ENCODE measurements at places on chromosomes 4 and X.

- DNase-seq, result no peak
Measured at GRCh38 chrX:124679199-124679598, 332.8 kb downstream of the SH2D1A start.

GRCh38 chr4:34202154-34202553, 2042.2 kb downstream of the ARAP2 start:
- no peak for DNase-seq

DNA sequence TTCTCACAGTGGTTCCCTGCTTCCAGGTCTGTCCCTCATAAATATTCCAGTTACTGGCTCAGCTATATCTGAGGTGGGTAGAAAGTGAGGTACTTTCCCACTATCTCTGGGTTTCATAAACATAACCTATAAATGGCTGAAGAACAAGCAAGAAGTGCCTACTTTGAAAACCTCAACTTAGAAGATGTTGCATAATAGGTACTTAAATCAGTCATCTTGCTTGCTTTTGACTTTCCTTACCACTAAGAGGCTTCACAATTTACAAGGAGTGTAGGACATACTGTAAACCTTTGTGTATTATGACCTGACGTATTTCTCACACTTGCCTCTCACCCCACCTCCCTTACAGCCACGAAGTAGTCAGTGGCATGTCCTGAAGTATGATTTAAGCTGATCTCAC, 145.9 kb downstream of the PCDH19 start:
- no peak for DNase-seq

GRCh38 chrX:70183091-70183490, 5.8 kb downstream of the DGAT2L6 start:
- DNase-seq, result no peak

DNA sequence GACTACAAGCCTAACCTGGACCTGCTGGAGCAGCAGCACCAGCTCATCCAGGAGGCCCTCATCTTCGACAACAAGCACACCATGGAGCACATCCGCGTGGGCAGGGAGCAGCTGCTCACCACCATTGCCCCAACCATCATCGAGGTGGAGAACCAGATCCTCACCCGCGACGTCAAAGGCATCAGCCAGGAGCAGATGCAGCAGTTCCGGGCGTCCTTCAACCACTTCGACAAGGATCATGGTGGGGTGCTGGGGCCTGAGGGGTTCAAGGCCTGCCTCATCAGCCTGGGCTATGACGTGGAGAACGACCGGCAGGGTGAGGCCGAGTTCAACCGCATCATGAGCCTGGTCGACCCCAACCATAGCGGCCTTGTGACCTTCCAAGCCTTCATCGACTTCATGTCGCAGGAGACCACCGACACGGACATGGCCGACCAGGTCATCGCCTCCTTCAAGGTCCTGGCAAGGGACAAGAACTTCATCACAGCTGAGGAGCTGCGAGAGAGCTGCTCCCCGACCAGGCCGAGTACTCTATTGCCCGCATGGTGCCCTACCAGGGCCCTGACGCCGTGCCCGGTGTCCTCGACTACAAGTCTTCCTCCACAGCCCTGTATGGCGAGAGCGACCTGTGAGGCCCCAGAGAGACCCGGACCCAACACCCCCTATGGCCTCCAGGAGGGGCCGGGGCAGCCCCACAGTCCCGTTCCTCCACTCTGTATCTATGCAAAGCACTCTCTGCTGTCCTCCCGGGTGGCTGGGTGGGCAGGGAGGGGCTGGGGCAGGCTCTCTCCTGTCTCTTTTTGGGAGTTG, 486.2 kb downstream of the TRAM1L1 start:
- DNase-seq, result no peak

DNA sequence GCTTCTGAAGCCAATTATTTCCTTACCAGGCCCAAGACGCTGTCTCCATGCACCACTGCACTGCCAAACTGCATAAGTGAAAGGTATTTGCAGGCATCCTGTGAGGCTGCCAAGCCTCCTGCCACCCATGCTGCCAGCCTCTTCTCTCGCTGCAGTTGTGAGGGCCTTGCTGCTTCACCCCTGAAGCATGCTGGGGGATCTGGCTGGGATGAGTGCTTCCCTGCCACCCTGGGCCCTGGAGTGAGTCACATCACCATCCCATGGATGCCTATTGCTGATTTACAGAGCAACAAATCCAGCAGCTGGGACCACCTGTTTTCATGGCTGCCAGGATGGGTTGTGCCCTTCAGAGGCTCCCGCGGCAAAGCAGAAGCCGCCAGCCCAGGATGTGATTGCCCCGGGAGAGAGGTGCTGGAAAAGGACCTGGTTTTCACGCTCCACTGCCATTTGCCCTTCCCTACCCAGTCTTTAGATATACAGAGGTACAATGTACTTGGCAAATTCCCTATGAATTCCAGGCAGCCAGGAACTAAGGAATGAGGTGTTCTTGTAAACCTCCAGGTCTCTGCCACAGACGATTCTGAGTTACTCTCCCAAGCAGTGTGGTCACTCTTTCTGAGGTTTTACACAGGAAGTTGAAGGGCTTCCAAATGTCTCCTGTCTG, 41.5 kb upstream of the PTCHD1 start:
- no peak for DNase-seq

GRCh38 chrX:1874899-1875298, 260.0 kb downstream of the ASMT start:
- DNase-seq, result no peak

GRCh38 chr4:183554878-183555585, 50.2 kb downstream of the ING2 start:
- no peak for DNase-seq

GRCh38 chrX:125291124-125291523, 28.5 kb upstream of the TEX13C start:
- DNase-seq, result no peak

GRCh38 chrX:2136848-2137247, 363.9 kb downstream of the DHRSX start:
- DNase-seq, result no peak

DNA sequence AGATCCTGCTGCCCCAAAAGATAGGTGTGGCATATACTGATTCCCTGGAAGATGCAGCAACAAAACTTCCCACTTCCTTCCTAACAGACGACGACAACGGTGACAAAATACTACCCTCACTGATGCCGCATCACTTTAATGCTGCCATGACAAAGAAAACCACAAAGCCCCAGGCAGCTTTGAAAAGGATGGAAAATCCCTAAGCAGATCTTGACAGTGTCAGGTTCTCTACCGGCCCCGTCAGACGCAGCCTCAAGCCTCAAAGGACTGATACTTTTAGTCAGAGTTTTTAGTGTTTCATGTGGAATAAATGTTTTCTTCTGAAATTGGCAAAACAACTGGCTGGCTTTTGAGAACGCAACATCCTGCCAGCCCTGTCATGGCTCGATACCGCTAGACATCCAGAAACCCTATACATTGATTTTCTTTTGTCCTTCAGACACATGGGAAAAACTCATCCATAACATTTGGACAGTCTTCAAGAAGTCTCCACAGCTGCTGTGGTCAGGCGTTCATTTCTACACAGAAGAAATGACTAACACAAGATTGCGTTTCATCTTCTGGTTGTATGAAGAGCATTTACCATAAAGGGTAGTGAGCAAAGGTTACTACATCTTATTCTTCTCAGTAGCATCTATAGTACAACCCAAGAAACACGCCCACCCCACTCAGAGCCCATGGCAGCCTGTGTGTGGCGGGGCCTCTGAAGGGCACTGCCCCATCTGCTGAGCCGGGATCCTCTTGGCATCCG, 60.1 kb downstream of the GATB start:
- no peak for DNase-seq

Data from NCI-H187 treated with DMSO at 0.1 percent for 48 hours (cell line).